ENCODE measurements at places on chromosomes 12 and 14.

DNA sequence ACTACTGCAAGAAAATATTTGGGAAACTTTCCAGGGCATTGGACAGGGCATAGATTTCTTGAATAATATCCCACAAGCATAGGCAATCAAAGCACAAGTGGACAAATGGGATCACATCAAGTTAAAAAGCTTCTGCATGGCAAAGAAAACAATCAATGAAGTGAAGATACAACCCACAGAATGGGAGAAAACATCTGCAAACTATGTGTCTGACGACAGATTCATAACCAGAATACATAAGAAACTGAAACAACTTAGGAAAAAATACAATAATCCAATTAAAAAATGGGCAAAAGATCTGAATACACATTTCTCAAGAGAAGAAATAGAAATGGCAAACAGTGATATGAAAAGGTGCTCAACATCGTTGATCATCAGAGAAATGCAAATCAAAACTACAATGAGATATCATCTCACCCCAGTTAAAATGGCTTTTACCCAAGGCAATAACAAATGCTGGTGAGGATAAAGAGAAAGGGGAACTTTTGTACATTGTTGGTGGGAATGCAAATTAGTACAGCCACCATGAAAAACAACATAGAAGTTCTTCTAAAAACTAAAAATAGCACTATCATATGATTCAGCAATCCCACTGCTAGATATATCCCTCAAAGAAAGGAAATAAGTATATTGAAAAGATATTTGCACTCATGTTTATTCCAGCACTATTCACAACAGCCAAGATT lies 33.8 kb upstream of the ATP2B1 start:
- DNase-seq, result peak; percentile 63

DNA sequence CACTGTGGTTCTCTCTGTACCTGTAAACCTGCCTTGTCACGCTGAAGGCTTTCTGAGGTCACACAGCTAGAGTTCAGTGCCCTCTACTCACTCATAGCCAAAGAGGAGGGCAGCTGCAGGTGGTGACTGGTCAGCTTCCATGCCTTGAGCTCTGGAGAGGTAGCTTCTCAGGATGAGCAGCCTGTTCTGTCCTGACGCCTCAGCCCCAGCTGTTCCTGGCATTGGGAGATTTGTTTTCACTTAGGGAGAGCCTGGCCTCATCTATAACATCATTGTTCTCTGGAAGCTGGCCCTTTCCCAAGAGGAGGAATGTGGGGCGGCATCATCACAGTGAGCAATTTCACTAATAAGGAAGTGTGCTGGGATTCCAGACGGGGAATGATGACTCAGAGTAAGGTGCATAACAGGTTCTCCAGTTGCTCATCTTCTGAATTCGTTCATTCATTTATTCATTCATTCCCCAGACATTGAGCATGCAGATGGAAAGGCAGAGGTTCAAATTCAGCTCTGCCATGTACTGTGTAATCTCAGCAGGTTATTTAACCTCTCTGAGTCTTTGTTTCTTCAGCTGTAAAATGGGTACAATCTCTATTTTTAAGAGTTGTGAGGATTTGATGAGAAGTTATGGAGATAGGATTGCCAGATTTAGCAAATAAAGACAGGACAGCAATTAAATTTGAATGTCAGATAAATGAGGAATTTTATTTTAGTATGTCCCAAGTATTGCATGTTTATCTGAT lies 255.8 kb upstream of the CRY1 start:
- DNase-seq, result no peak

DNA sequence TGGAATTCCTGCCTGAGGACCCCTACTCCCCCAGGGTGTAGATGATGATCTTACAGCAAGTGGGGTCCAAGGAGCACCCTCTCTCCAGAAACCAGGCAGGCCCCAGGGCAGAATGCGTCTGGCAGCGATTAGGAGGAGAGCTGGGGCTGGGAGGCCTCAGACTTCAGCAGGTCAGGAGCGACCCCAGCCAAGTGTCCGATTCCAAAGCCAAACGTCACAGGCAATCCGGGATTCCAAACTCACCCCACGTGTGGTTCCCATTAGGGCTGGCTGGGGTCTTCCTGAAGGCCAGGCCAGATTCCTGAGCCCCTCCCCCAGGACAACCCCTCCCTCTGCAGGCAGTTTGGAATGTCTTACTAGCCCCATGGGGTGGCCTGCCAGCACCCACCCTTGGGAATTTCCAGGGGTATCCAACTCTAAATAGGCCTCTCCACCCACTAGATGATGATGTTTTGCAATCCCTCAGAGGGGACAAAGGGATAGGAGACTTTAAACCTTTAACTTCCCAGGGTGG lies 17.3 kb upstream of the FIGNL2 start:
- DNase-seq, result no peak

GRCh38 chr12:113149361-113150150 lies at the start of gene CFAP73:
Gene CFAP73, plus strand, starts transcription at chr12:113149724. Its CDS starts 134 bp downstream, at chr12:113149858.
- no peak for DNase-seq

- peak; percentile 30 for DNase-seq
Measured at GRCh38 chr12:64221651-64222008, 466 bp downstream of the KICS2 start.

DNA sequence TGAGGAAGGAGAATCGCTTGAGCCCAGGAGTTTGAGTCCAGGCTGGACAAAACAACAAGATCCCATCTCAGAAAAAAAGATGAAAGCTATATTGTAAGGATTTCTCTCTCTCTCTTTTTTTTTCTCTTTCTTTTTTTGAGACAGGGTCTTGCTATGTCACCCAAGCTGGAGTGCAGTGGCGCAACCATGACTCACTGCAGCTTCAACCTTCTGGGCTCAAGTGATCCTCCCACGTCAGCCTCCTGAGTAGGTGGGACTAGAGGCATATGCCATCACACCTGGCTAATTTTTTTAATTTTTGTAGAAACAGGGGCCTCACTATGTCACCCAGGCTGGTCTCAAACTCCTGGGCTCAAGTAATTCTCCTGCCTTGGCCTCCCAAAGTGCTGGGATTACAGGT lies 5.8 kb upstream of the MRPL42 start:
- no peak for DNase-seq

DNA sequence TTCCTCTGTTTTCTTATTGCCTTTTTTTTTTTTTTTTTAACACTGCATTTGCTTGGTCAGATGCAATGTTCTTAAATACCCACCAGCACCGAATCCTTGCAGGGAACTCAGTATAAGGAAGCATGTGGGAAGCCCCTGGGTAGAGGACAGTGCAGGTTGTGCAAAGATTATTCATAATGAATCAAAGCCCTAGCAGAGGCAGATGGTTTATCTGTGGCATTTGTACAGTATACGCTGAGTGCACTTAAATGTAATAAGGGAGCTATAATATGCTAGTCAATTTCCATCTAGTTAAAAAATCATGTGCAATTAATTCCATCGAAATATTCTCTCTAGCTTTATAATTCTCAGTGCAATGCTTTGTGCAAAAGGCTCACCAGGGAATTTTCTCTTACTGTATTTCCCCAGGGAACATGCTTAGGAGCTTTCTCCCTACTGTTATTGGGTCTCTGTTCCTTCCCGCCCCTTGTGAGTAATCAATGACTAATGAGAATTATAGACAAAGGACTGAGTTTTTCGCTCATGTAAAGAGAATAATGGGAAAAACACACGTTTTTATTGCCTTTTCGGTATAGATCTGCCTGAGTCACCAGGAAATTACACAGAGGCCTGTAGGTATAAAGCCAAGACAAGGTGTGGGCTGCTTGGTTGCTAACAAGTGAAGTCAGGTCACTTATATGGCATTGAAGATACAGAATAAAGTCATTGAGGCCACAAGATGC lies 1214.3 kb upstream of the TMEM132C start:
- no peak for DNase-seq

DNA sequence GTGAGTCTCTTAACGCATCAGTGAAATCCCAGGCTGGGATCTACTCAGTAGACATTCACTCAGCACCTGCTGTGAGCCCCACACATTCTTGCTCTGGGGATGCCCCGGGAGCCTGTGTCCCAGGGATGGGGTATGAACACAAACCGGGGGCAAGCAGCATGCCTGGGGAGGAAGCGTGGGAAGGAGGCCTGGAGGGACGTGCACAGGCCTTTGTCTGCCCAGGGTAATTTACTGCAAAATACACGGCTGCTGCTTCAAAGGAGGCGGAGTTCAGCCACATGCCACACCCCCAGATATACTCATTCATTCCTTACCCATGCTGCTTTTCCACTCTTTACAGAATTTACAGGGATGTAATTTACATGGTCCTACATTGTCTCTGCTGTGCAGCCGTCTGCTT lies 187.8 kb downstream of the ADGRD1 start:
- no peak for DNase-seq

DNA sequence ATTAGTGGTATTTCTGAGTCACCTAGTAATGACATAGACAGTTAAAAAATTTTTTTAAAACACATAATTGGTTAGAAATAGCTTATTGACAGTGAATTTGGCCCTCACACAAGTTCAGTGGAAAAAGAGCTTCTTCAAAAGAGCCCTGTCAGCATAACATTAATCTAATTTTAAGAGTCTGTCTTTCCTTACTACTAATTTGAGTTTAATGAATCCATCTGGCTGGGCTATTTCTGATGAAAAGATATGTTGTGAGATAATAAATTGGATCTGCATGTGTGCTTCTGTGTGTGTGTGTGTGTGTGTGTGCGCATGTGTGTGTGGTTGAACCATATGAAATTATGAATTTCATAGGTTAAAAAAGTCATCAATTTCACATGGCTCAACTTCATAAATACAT lies 1045.2 kb downstream of the FLRT2 start:
- no peak for DNase-seq

DNA sequence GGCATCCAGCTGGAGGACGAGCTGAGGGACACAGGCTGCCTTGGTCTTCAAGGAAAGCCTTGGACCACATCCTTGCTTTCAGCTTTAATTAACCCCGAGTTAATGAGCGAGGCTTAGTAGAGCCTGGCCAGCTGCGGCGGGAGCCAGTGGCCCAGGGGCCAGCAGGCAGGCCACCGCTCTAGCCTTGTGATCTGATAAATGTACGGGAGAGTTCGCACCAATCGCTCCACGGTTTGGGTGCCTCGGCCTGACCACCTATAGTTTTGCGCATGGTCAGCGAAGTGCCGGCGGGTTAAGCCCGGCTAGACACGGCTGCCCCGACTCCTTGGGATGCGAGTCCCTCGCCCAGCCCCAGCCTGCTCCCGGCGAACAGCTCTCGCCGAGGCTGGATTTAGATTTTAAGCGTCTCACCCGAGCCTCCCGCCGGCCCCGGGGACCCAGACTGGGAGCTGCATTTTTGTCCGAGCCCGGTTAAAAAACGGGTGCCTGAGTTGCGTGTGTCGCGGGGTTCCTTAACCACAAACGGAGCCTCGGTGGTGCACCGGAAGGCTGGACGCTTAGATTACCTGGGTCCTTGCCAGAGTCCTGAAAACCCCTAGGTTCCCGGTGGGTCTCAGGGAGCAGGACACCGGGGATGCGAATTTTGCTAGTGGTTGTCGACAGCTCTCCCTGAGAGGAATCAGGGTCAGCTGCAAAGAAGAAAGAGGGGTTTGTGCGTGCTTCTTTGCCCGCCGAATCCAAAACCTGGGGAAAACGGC lies 2.9 kb upstream of the HOXC12 start:
- no peak for DNase-seq

DNA sequence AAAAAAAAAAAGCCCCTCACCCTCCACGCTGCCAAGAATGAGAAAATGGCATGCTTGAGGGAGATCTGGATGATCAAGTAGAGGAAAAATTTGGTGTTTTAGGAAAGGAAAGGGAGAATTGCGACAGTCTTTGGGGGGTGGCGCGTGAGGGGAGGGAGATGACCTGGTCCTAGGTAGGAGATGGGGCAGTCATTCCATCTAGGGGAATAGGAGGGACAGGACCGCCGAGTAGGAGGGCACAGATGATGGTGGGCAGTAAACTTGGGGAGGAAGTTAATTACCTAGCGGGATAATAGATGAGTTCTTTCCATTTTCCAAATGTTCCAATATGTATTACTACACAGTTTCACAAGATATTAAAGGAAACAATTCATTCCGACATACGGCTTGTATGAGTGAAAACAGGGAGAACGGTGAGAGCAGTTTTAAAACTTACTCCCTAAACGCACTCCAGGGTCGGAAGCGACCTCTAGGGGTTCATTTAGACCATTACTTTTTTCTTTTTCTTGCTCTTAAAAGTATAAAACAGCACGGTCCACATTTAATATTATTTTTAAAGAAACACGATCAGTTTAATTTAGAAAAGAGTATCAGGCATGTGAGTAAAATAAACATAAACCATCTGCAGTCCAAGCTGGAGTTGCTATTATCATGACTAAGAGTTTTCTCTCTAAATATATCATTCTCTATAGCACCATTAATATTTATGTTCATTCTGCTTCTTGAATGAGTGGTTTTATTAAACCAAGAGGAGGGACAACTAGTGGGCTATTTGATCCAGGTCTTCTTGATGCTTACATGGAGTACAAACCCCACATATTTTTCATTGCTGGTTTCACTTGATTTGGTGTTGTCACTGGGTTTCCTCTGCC lies 3.0 kb upstream of the FNTB start:
- DNase-seq, result peak; percentile 39

DNA sequence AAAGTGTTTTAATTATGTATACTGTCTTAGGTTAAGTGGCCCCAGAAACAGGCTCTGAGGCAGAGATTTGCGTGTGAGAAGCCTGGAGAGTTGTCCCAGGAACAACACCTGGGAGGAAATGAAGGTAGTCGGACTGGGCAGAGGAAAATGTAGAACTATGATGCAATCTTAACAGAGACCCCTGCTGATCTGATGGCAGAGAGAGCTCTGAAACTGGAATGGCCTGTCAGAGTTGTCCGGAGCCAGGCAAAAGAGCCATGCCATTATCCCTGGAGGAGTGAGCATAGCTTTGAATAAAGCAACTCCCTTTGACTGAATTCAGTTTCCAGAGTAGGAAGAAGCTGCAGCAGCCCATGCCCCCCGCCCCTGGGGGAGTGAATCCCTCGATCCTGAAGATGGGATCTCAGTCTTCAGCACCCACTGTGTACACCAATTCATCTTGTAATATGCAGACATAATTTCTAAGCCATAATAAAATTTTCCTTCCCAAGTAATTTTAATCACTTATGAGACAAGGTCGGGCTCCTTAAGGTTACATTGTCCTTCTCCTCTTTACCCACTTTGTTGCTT lies 264.8 kb downstream of the PDZRN4 start:
- DNase-seq, result no peak

- DNase-seq, result no peak
Measured at GRCh38 chr12:79161249-79161934, 296.8 kb downstream of the SYT1 start.

GRCh38 chr14:77593501-77593961 lies 22.9 kb downstream of the SPTLC2 start:
- DNase-seq, result peak; percentile 83

DNA sequence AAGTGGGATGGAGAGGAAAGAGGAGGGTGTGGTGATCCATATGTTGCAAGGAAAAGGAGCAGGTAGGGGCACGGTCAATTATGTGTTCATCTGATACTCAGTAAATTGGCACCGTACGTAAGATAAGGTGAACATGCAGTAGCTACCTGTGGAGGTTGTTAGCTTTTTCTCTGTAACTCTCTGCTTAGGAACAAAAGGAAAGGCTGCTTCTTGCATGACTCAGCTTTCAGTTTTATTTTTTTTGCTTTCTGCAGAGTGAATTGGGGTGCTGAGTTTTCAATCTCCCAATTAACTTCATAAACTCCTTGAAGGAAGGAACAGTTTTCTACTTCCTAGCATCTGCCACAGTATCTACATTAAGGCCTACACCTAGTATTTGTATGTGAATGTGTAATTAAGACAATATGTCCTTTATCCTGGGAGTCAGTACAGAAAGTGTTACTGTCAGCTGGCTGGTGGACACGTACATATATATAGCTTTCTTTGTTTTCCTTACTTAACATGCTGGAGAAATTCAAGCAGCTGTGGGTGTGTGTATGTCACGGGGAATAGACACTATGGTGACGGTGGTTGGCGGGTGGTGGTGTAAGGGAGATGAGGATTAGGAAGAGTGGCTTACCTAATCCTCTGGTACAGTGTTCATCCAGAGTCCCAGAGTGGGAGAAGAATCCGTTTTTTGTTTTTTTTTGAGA lies 40.1 kb upstream of the WNK1 start:
- DNase-seq, result no peak
